ENCODE measurements at places on chromosomes 2 and 18. TPM values are rescaled to one million over a fixed set of nuclear protein-coding genes. Genes with fewer than 3 reads are reported as not detected.

Gene PRLH
- total RNA-seq = not detected

DNA sequence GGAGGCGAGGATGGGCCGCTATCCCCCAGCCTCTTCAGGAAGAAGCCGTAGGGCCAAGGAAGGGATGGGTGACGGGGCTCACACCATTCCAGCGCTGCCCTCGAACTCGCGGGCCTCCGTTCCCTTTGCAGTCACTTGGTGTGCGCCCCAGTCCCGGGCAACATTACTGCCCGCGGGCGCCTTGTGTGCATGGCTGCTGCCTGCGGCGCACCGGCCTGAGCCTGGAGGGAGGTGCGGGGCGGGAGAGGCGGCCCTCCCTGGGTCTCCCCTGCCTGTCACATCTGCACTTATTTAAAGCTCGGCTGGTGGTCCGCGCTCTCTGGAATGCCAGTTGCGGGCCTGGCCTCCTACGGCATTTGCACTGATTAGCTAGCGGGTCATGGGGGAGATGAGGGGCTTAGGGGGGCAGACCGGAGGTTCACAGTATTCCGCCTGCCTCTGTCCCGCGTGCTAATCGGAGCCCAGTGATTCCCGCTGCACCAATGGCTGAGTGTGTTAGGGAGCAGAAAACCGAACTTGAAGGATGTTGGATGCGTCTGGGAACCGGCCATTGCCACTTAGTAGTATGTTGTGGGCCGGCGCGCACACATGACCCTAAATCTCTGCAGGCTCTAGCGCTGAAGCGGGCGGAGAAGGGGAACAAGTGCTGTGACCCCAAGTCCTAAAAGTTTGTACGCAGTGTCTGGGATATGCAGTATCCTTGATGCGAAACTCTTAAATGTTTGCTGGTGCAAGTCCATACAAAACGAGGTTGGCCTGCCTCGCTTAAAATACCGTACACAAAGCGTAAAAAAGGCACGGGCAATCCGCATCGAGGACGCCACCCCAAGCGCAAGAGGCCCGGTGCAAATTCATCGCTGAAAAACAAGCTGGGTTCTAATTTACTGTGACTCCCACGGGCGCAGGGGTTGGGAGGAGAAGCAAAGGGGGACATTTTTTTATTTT lies 161.2 kb upstream of the SIX2 start:
- DNase-seq = no peak

- DNase-seq = no peak
Measured at GRCh38 chr2:240974771-240975572, 23.4 kb upstream of the SNED1 start.

Gene RNF125
- total RNA-seq = 1.5 TPM

DNA sequence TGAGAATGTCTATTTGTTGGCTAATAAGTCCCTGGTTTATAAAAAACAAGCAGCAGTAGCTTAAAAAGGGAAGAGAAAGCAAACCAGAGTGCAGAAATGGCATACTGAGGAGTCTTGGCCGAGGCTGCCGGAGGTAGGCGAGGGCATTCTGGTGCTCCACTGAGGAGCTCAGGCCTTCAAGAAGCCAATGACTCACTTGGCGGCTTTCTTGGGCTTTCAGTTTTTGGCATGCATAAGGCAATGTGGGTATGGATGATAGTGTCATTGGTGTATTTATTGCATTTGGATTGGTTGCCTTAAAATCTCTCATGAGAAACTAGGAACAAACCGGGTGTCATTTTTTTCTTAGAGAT lies 119.6 kb upstream of the ARL5A start:
- no peak for DNase-seq

GRCh38 chr18:53682796-53683195 lies 541.7 kb downstream of the MBD2 start:
- DNase-seq = no peak

DNA sequence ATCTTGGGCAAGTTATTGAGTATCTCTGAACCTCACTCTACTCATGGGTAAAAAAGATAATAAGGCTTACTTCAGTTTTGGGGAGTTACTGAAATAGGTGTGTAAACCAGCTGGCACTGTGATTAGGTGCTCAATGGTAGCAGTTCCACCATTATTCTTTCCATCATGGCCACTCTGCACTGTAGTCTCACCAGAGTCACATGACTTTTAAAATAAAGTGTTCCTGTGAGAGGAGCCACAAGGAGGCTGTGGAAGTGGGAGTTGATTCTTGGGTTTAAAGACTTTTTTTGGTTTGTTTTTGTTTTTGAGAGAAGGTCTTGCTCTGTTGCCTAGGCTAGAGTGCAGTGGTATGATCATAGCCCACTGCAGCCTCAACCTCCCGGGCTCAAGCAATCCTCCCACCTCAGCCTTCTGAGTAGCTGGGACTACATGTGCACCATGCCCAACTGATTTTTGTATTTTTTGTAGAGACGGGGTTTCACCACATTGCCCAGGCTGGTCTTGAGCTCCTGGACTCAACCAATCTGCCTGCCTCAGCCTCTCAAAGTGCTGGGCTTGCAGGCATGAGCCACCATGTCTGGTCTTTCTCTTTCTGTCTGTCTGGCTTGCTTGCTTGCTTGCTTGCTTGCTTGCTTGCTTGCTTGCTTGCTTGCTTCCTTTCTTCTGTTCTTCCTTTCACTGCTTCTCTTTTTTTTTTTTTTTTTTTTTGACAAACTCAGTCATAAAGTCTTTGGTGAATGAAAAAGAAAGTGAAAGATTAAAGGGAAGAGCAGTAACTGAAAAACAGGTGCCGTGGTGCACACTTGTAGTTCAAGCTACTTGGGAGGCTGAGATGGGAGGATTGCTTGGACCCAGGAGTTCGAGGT lies 21.2 kb upstream of the ACVR1 start:
- no peak for DNase-seq

GRCh38 chr2:45743531-45744396 lies 92.3 kb downstream of the PRKCE start:
- no peak for DNase-seq

GRCh38 chr18:74534150-74534969 lies at the start of gene CNDP1:
CNDP1 (plus strand) TSS chr18:74534500; CDS start chr18:74534668, 168 bp downstream.
- DNase-seq = peak; percentile 59

GRCh38 chr2:31011587-31011986 lies 126.7 kb downstream of the GALNT14 start:
- no peak for DNase-seq

Gene HOXD13
- not detected for total RNA-seq

DNA sequence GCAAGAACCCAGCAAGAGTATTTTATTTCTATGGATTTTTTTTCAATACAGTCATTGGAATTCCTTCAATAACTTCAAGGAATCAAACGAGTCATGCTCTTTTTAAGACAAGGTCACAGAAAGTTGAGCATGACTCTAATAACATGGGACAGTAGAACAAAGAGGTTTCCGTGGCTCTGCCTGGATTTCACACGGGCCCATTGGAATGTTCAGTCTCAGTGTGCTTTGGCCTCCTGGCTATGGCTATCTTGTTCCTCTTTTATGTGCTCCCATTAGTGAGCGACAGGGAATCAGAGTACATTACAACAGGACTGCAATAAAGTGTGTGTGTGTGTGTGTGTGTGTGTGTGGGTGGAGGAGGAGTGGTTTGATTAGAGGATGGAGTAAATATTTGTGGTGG lies 312.4 kb downstream of the DCC start:
- no peak for DNase-seq

- no peak for DNase-seq
Measured at GRCh38 chr2:171966235-171966634, 33.5 kb upstream of the METAP1D start.

GRCh38 chr2:151085181-151085611 lies 176.5 kb downstream of the RBM43 start:
- DNase-seq = no peak

DNA sequence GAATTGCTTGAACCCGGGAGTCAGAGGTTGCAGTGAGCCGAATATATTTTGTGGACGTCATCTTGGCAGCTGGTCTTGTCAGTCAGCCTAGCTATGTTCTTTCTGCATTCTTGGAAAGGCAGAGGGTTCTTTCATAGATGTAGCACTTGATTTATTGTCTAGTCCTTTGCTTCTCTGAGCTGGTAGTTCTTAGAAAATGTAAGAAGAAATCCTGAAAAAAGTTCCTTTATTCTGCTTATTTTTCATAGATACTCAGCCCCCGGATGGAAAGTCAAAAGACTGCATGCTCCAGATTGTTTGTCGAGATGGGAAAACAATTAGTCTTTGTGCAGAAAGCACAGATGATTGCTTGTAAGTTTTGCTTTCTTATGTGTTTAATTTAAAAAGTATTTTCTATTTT lies 21.3 kb downstream of the PLEKHB2 start:
- no peak for DNase-seq

- no peak for DNase-seq
Measured at GRCh38 chr2:182391443-182391842, 35.4 kb downstream of the PDE1A start.

GRCh38 chr2:240233885-240234502 lies 93.5 kb upstream of the OTOS start:
- DNase-seq = peak; percentile 70

Gene CERKL
- total RNA-seq = 0.11 TPM

- DNase-seq = no peak
Measured at GRCh38 chr2:240069829-240070228, 16.5 kb upstream of the OR6B3 start.

DNA sequence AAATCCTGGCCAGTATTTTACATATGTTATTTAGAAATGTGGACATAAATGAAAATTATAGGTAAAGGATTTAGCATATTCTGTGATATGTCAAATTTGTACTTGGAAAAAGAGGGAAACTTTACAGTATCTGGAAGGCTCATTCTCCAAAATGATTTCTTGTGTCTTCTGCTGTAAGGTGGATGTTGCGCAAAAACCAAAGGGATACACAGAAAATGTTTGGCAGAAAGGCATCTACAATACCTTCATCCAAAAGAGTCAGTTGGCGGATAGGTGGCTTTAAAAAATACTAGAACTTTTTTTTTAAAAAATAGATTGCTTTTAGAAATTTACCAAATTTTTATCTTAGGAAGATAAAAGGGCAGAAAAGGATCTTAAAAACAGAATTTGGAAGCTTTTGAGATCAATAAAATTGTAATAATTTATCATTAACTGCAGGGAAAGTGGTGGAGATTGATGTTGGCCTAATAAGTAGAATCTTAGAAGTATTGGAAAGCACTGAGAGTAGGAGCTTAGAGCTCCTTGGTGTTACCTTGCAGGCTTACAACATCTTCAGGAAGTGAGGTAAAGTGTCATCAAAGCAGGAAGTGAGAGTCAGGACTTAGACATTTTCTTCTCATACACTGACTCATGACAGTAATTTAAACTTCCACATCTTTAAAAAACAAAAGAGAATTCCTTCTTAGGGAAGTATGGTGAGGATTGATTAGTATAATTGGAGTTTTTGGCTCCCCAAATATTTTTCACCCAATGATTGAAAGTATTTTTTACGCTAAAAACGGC lies 2.1 kb downstream of the NABP1 start:
- DNase-seq = no peak

GRCh38 chr2:136441979-136442714 lies 323.2 kb upstream of the THSD7B start:
- no peak for DNase-seq

- DNase-seq = no peak
Measured at GRCh38 chr18:12029786-12030584, 48.7 kb downstream of the IMPA2 start.

Gene LYG2
- not detected for total RNA-seq

Gene DLX2
- not detected for total RNA-seq

DNA sequence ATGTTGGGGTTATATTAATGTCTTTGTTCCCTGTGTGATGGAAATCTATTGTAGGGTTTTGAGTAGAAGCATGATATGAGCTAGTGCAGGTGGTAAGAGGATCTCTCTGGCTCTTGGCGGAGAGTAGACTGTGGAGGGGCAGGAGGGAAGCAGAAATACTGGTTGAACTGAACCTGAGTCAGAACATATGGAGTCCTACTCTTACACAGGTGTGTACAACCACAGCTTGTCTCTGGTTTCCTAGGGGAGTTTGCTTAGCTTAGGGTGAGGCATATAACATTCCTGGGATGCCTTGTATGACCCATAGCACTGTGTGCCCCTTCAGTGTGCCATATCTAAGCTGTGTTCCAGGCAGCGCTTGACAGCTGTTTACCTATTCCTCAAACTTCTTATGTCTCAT lies 97.3 kb upstream of the GCFC2 start:
- no peak for DNase-seq

Gene GPR39
- total RNA-seq = not detected

DNA sequence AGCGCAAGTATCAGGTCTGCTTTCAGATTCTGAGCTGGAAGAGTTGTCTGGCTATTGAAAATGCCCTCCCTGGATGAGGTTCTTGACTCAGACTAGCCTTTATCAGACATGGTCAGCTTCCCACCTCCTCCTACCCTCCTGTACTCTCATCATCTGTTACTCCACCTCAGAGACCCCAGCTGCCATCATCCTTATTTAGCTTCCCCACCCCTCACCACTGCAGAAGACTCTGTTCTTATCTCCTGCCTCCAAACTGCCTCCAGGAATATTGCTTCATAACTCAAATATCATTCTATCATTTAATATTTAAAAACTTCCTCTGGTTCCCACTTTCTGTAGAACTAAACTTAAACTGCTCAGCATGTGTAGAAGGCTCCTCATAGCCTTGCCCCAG lies 31.1 kb upstream of the PPP3R1 start:
- DNase-seq = no peak

Gene SCTR
- total RNA-seq = 0.59 TPM

DNA sequence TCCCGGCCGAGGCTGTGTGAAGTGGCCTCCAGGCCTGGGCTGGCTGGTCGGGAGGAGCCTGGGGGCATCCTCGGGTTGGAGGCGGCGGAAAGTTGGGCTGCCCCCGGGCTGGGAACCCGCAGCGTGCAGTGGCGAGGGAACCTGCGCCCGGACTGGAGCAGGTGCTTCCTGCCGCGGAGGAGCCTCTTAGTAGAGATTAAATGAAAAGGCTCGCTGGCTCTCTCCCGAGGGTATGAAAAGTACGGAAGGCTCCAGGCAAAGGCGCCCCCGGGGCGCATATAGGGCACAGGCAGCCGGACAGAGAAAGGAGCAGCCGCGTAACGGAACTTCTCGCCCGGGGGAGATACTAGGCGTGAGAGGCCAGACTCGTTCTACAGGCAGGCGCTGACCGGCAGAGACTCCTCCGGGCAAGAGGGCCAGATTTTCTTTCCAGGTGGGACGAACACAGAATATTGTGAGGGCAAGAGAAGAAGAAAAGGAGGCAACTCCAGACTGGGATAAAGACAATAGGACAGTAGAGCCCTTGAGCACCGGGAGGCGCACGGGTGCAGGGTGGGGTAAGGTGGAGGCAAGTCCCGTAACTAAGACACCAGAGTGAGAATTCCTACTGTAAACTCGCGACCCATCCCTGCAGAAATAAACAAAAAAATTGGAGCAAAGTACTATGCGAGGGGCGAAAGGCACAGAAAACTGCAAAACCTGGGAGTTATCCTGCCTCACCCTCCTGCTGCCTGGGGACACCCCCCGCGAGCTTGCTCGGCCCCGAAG lies 816 bp downstream of the CDH2 start:
- DNase-seq = no peak

GRCh38 chr2:105752691-105753358 lies 8.1 kb downstream of the NCK2 start:
- DNase-seq = no peak

- DNase-seq = no peak
Measured at GRCh38 chr2:144026753-144027152, 493.2 kb downstream of the ZEB2 start.

DNA sequence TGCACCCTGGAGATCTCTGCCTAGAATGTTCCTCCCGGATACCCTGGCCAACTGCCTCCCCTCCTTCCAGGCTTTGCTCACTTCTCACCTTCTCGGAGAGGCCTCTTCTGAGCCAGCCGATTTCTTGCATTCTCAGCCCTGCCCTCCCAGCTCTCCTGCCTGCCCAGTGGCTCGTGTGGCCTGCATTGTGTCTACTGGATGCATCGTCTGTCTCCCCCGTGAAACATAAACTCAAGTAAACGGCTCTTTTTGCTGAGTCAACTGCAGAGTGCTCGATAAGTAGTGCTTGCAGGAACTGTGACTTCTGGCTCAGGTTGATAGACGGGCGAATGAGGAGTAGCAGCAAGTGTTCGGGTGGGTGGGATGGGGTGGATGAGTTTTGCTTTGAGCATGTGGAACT lies 112.5 kb upstream of the ODC1 start:
- DNase-seq = no peak

Gene C2orf80
- not detected for total RNA-seq
